ENCODE measurements at places on chromosomes 1 and 21.

GRCh38 chr21:35314857-35315582 is 265.9 kb upstream of the RUNX1 start:
- no peak for DNase-seq

DNA sequence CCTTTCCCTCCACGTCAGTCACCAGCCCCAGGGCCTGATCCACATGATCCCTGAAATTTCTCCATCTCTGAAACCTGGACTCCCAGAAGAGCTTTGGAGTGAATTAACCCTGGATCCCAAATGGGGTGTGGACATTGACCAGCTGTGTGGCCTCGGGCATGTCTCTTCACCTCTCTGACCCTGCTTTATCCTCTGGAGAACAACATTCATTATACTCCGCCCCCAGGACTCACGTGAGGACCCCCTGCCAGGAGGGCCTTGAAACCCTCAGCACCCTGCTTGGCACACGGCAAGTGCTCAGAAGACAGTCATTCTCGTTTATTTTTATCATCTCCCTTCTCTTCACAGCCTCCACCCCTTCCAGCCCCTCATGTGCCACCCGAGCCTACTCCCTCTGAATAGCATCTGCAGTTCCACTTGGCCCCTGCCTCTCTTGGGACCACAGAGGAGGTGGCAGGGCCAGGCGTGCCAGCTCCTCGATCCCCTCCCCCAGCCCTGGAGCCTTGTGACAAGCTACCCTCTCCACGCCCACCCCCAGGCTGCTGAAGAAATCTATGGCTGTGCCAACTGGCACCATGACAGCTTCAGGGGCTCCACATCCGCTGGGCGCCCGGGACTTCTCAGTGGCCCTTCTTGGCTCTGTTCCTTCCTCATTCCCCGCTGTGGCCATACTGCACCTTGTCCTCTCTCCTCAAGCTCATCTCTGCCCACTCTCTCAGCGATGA is 18.0 kb downstream of the ADGRB2 start:
- DNase-seq: no peak

DNA sequence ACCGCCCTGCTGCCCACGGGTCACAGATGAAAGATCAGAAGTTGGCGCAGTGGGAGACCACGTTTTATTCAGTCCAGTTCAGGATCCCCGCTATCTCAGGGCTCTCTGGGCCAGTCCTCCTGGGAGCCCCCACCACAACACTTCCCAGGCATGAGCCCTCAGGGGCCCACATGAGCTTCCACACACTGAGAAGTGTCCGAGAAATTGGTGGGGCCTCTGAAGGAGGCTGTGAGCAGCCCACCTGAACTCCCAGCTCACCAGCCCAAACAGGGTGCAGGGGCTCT is 12.1 kb downstream of the TRIM46 start:
- no peak for DNase-seq

DNA sequence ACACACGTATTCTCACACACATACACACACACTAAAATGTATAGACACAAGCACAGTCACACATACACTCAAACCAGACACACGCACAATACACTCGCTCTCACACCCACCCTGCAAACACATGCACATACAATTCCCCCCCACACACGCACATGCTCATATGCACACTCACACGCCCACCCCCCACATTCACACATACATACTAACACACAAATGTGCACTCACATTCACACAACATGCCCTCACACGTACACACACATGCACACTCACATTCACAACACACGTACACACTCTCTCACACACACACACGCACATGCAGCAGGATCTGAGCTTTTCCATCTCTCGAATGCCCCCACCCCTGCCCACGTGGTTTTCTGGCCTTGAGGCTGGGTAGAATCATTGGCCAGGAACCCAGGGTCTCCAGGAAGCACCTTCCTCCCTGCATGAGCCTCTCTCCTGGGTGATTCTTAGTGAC is 589.7 kb downstream of the PTPRU start:
- DNase-seq: no peak

GRCh38 chr1:9302745-9303524 is 10.2 kb downstream of the SPSB1 start:
- no peak for DNase-seq

DNA sequence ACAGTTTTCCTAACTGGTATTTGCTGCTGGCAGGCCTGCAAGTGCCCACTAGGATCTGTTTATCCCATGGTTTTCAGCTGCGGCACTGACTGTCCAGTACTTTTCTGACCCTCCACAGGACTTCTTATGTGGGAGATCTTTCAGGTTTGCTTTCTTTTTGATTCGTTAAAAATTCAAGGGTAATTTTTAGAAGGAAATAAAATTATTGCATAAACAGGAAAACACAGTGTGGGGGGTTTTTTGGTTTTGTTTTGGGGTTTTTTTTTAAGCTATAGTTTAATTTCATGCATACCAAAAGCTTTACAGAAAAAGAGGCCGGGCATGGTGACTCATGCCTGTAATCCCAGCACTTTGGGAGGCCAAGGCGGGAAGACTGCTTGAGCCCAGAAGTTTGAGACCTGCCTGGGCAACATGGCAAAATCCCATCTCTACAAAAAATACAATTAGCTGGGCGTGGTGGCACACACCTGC is 3.6 kb downstream of the NIBAN1 start:
- no peak for DNase-seq

GRCh38 chr1:198444792-198445191 is 95.7 kb downstream of the ATP6V1G3 start:
- no peak for DNase-seq

DNA sequence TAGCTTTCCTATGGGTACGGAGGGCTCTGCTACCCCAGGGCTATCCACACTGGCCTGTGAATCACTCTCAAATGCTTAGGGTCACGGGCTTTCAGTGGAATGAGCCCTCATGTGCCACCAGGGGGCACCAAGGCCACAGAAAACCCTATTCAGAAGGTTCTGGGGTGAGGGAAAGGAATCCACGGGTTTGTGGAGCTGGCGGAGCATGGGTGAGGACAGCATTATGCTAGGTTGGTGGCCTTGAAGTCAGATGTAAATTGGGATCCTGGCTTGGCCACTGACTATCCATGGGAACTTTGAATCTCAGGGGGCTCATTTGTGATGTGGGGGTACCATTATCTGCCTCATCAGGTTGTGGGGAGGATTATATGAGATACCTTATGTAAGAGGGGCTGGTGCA is 5.1 kb upstream of the LAMTOR5 start:
- DNase-seq: peak; percentile 53

- DNase-seq: no peak
Observed at GRCh38 chr21:45560106-45561021, 18.1 kb upstream of the SLC19A1 start.

- no peak for DNase-seq
Observed at GRCh38 chr1:186481303-186481888, 20.5 kb upstream of the PDC start.

DNA sequence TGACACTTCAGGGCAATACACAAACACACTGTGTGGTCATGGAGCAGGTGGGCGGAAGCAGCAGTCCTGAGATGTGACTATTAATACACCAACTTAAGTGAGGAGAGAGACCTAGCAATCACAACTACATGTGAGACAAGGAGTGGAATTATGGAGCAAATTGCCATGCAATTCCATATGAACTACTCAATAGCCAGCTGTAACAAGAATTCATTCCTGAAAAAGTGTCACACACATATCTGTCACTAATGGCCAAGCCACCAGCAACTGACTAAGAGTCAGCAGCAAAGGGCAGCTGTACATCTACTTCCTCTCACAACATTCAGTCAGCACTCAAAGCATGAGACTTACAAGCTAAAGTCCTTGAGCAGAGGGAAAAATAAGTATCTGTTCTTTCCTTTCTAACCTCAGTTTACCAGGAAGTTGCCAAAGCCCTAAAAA is 46.2 kb downstream of the GPR3 start:
- DNase-seq: no peak

DNA sequence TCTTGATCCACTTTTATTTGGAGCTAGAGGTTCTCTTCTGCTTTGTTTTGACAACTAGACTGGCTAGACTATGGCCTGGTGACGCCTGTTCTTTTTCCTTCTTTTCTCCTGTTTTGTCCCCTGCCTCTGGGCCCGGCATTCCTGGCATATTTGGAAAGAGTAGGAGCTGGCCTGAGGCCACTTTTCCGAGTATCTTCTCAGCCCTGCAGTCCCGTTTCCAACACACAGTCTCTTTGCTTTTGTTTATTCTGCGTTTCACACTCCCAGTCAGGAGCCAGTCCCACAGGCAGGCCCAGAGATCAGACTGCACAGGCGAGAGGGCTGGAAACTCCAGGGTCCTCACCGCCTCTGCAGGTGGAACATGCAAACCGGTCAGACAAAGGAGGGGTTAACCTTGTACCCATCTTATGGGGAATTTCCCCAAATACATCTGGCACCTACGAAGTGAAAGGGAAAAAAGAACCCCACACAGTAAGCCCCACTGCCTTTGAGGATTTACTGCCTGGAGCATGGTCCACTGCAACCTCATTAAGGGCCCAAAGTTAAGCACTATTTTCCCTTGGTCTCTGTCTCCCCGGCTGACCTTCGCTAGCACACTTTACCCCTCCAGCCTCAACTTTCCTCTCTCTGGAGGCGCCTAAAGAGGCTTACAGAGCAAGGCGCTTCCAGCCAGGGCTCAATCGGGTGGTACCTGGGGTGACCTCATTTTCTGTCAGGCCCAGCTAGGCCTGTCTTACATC is 141.1 kb downstream of the TOMM20 start:
- DNase-seq: no peak

DNA sequence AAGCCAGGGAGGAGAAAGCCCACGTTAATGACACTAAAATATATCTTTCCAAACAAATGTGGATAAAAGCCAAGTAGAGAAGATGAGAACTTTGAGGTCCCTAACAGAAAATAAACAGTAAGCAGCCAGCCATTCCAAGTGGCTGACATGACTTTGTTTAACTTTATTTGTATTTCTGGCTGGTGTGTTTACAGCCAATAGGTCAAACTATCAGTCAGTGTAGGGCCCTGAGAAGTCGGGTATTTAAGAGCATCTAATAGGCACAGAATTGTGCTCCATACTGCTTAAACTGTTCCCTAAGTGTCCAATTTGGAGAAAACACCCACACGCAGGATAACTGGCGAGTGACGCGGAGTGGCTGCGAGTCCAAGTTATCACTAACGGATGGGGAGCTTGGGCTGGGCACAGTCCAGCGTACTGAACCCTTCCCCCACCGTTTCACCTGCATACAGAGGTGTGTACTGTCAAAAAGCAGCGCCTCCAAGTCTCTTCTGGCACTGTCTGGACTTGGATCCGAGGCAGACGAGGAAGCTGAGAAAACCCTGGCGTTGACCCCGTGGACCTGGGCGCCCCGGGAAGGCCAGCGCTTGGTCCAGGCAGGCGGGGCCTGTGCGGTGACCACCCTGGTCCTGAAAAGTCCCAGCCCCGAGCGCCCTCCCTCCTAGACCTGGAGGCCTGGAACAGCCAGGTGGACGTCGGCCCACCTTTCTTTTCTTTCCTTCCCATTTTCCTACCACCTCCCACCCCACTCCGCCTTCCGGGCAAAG is 662 bp upstream of the LGALS8 start:
- no peak for DNase-seq

GRCh38 chr1:24803987-24804530 is 58.8 kb downstream of the CLIC4 start:
- DNase-seq: no peak

- no peak for DNase-seq
Observed at GRCh38 chr1:107551456-107551855, 410.6 kb downstream of the NTNG1 start.
